ENCODE measurements at places on chromosomes 16 and 17.

DNA sequence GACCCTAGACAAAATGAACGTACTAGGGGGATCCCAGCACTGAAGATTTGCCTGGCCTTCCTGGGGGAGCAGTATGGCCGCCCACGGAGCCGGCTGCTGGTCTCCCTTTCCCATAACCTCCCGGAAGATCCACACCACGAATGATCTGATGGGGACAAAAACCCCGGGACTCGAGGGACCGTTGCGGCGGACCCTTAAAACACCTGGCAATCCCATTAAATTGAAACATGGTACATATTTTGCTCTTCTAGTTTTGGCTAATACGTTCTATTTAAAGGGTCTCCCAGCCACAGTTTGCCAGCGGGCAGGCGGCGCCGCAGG lies 45.2 kb upstream of the LCMT1 start:
- DNase-seq: no peak

GRCh38 chr16:88292007-88292970 lies 90.5 kb upstream of the ZNF469 start:
- DNase-seq: no peak

DNA sequence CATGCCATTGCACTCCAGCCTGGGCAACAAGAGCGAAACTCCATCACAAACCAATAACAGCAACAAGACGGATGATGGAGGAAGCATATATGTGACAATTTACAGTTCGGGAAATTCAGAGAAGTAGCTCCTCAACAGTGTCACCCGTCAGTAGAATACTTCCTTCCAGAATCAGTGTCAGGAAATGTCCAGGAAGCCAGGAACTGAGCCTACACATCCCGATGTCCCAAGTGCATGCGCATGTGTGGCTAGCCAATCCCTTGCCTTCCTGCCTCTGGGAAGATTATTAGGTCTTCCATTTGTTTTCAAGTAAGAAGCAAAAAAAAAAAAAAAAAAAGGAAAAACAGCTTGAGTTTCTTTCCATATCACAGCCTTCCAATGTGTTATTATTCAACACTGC lies 1.4 kb upstream of the PITPNC1 start:
- no peak for DNase-seq

DNA sequence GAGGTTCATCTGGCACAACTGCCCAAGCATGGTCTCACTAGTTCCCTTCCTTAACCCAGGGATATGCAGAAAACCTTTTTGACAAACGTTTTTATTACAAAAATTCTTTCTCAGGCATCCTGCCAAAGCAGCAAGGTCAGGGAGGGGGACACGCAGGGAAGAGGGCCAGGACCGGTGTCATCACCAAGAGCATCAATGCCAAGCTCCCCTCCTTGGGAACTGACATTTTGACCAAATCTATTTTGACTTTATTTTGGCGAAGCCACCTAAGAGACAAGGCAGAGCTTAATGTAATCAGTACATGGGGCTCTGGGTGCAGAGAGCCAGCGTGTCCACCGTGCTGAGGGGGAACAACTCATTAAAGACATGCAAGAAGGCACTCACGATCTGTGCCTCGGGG lies 265.2 kb downstream of the CBLN1 start:
- DNase-seq: no peak

DNA sequence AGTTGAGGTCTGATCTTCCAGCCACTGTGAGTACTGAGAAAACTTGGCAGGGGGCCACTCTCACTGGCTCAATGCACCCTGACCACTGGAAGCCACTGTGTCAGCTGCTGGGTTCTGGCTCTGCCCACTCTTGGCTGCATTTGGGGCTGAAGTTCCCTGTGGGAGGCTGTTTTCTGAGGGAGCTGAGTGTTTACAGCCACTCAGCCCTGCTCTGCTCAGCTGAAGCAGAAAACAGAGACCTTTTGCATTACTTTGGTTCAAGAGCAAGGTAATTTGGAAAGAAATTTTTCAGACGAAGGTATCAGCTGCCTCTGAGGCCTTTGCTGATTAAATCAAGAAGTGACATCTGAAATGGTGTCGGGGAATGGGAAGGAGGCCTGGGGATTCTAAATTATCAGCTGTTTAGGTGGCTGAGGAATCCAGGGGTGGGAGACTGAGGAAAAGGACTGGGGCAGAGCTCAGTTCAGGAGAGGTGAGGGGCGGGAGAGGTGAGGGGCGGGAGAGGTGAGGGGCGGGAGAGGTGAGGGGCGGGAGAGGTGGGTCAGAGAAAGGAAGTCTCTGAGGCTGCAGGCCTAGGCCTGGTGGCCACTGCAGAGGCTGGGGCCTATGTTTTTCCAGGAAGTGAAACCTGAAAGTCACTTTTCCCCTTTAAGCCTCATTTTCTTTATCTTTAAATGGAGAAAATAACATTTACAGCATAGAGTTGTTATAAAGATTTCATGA lies at the start of gene ACSM5:
Gene ACSM5 (plus strand): TSS at position 137 of the 723 bp plus-strand sequence. CDS start 1,951 bp downstream, outside the sequence.
- no peak for DNase-seq

- DNase-seq: no peak
Measured at GRCh38 chr17:57899391-57899790, 49.5 kb upstream of the MRPS23 start.

DNA sequence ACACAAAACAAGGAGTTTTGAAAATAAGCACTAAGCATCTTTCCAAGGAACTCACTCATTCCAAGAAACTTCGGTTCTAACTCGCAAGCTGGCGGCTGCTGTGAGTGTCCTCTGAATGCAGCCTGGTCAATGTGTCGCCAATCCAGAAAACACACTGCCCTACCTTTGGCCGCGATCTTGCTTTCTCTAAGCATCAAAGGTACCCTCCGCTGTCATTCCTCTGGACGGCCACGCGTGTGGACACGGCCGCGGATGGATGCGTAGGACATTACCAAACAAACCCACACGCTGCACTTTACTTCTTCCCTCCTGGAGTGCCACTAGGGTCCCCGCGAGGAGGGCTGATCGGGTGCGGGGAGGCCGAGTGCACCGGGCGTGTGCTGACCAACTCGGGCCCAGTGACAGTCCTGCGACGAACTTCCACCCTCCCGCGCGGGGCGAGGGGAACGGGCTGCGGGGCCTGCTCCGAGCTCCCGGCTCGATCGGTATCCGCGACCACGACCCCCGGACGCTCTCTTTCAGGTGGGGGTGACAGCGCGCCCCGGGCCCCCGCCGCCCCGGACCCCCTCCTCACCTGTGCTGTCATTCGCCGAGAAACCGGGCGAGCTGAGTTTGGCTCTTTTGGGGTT lies 1.1 kb downstream of the CREBBP start:
- no peak for DNase-seq

GRCh38 chr17:52606098-52606497 lies 447.6 kb upstream of the CA10 start:
- no peak for DNase-seq

GRCh38 chr17:13678841-13679240 lies 77.1 kb upstream of the HS3ST3A1 start:
- no peak for DNase-seq

DNA sequence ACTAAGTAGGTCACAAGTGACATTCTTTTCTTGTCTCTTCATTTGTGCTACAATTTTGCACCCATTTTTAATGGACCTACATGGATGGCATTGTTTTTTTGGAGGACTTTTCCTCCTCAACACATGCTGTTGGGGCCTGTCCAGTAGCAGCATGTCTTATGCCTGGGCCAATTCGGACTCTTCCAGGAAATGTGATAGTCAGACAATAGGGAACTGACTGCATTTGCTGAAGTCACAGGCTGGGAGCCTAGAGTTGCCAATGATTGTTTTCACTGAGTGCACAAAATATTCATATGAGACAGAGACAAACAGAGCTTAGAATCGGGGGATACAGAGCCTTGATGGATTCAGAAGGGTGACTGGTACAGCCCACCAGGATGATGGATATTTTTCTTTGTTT lies 867.3 kb upstream of the GOT2 start:
- DNase-seq: no peak

DNA sequence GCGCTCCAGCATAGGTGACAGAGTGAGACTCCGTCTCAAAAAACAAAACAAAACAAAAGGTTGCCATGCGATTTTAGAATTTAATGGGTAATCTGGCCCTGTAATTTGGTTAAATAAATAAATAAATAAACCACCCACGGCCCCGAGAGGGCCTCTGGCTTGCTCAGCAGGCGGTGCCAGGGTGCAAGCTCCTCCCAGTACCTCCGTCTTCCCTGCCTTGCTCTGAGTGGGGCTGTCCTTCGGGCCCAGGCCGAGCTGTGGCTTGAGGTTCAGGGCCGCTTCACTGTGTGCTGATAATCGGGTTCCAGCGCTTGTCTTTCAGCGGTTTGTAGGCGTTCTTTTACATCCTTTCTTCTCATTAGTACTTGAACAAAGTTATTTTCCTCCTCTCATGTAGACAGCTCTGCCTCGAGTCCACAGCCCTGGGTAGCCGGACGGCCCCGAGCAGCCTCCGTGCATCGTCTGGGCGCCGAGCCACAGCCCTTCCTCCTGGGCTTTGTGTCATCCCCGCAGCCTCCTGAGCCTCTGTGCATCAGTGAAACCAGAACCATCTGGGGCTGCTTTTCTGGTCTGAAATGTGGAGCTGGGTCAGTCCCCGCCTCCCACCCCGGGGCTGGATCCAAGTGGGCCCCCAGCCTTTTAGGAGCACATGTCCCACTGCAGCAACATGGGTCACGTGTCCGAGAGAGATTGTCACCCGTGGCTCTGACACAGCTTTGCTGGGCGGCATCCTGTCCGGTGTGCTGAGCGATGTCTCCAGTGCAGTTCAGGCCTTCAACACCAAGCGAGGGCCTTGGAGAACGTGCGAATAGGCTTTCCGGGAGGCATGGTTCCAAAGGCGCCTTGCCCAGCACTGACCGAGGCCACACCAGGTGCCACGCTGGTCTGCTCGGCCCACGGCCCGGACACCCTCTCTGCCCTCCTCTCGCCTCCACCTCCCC lies 157.4 kb upstream of the CHMP6 start:
- DNase-seq: no peak

- no peak for DNase-seq
Measured at GRCh38 chr17:65064452-65065019, 8.0 kb upstream of the GNA13 start.
